ENCODE measurements at places on chromosomes 6 and 20.

DNA sequence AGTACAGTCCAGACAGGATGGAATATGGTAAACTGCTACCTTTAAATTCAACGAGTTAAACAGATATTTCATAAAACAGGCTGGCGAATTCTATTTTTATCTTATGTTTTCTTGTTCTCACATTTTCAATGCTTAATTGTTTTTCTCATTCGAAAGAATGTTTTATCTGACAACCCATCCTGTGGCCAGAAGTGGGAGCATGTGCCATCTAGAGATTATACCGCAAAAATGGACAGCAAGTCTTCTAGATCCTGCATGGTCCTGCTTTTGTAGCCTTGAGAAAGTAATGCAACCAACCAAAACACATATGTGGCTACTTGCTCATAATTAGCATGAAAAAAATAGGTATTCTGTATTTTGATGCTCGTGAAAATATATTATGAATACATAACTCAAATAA is 30.7 kb downstream of the TUBB2B start:
- no peak for DNase-seq

DNA sequence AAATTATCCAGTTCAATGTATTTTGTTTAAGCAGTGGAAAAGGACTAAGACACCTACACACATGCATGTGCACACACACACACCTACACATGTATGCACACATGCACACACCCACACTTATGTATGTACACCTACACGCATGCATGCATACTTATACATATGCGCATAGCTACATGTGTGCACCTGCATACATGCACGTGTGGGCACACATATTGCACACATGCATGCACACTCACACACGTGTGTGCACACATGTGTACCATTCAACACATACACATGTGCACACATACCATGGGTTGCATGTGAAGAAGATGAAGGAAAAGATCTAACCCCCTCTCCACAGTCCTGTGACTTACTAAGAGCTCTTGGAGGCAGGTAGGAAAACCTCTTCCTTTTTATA is 122.0 kb upstream of the MAFB start:
- no peak for DNase-seq

DNA sequence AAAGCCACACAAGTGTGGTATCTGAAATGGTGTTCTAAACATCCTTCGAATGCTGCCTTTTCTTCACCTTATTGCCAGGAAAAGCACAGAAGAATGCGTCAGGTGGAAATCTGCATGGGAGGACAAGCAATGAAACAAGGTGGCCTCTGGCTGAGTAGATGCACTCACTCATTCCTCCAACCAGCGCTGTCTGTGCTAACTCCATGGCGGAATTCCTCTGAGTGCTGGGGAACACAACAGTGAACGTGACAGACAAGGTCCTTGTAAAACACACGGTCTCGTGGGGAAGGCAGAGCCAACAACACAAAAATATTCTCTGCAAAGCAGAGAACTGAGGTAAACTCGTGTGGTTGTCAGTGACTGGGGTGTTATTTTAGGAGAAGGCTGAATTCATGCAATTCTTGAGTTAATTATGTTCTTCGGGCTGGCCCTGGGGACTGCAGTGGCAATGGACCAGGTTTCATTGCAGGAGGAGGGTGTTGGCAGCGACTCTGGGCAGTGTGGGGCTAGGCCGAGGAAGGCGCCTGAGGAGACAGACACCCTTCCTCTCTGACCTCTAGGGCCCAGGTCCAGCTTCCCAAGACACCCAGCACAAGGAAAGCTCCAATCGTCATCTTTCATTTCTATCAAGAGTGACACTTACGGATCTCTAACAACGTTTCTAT is 339.7 kb downstream of the PRKN start:
- no peak for DNase-seq

DNA sequence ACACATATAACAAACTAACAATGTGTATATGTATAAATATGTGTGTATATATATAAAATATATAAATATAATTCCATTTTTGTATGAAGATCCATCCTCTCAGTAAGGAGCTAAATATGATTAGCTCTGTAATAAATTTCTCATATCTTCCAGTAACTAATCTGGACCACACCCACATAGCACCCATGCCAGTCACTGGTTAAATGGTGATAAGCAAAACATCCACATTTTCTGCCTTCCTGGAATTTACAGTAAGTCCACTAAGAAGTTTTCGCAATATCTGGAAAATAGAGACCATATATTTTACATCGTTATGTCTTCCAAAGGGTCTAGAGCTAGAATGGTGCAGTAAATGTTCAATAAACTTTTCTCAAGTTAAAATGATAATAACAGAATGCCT is 151.5 kb upstream of the STMND1 start:
- no peak for DNase-seq

- no peak for DNase-seq
Measured at GRCh38 chr6:35722121-35722761, 14.6 kb upstream of the ARMC12 start.

GRCh38 chr20:49797344-49797615 is 15.3 kb upstream of the SLC9A8 start:
- DNase-seq: no peak

- DNase-seq: no peak
Measured at GRCh38 chr6:144776031-144776819, 491.1 kb downstream of the UTRN start.

DNA sequence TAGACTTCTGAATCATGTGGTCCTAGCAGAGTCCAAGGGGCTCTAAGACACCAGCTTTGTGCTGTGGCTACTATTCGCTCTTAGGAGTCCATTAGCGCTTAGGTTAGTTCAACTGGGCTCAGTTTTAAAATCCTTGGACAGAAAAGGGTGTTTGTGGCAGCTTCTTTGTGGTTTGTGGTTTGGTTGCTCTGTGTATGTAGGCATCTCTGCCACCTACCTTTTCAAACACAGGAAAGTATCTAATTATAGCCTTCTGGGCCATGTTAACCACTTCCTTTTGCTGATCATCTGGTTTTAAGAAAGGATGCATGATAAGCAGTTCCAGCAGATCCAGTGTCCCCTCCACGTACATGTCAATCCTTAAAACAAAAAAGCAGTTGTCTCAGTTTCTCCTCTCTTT is 10.8 kb downstream of the GSTA4 start:
- no peak for DNase-seq

- DNase-seq: no peak
Measured at GRCh38 chr6:14276667-14277404, 159.3 kb downstream of the CD83 start.

GRCh38 chr20:23869520-23869919 is 10.0 kb downstream of the CST5 start:
- DNase-seq: no peak

Measured in NCI-H1092 (cell line).